Fibroblast of skin of scalp (primary cell): ENCODE measurements at places on chromosomes 2 and 18.

GRCh38 chr18:27787547-27787946 lies 389.4 kb downstream of the CDH2 start:
- DNase-seq = no peak

DNA sequence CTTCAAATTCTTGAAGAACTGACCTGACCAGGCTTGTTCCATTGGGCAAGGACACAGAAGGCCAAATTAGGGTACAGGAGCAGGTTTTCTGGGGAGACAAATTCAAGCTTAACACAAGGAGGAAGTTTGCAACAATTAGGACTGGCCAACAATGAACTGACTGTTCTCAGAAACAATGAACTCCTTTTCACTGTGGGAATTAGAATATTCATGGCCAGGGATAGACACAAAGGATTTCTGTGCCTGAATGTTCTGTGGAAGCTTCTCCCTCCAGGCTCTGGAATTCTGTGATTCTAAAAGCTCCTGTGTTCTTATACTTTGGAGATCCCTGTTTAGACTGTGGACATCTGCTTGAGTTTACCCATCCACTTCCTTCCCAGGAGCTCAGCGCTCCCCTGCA lies 15.2 kb downstream of the SMYD1 start:
- DNase-seq = no peak

DNA sequence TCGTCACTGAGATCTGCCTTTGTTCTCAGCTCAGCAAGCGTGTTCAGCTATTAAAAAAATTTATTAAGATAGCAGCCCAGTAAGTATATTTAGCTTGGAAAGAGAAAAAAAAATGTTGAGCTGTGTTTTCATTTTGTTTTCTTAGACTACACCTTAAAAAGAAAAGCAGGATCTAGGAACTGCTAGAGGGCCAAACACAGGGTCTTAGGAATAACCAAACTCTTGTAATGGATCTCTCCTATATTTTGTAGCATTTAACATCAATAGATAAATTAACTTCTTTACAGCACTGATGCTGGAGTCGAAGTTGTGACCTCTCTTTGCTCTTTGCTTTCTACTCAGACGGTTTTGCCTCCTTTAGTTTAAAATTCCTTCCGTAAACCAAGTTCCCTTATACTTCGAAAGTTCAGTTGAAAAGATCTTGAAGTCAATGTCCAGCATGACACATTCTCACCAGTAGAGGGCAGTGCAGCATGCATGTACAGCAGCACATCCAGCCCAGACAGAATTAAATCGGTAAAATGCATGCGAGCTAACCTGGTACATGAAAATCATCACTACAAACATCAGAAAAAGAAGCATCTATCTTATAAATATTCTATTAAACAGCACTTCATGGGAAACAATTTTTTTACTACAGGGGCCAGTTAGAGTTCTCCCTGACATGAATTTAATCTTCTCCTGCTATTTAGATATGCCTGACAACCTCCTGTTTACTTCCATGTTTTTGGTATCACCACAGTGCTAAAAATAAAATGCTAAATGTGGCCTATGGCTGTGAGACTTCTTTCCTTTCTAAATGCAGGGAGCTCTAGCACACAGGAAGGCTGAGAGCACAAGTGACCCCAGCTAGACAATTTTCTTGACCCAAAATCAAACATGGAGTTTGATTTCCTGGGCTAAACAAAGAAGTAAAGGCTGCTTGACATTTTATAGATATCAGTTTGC lies 48.2 kb upstream of the MAP3K20 start:
- DNase-seq = peak; percentile 88

- no peak for DNase-seq
Measured at GRCh38 chr18:24396082-24396633, 1.5 kb downstream of the OSBPL1A start.

- peak; percentile 25 for DNase-seq
Measured at GRCh38 chr18:293536-293935, 25.7 kb upstream of the THOC1 start.

DNA sequence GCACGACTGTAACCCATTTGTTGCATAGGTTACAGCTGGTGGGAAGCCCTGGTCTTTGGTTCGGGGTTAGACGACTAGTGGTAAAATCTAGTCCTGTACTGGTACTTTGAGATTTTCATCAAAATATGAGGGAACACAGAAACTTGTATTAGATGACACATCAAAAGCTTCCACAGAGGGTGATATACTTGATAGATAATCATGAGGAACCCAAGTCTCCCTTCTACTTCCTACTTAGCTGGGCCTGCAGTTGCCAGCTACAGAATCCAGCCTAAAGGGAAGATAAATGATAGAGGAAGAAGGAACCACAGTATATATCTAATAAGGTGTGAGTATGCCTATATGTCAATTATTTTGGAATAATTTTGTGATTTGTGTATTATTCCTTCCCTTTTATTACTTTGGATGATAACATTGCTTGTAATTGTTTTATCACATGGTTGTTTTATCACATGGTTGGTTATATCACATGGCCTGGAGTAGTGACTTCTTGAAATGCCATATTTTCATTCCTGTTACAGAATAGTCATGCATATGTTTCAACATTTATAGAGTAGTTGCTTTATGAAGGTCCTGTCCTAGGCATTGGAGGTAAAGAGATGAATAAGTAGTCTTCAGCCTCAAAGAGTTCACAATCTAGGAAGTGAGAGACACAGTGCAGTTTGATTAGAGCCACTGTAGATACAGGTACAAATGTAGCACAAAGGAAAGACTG lies 2.9 kb downstream of the AGPS start:
- no peak for DNase-seq

DNA sequence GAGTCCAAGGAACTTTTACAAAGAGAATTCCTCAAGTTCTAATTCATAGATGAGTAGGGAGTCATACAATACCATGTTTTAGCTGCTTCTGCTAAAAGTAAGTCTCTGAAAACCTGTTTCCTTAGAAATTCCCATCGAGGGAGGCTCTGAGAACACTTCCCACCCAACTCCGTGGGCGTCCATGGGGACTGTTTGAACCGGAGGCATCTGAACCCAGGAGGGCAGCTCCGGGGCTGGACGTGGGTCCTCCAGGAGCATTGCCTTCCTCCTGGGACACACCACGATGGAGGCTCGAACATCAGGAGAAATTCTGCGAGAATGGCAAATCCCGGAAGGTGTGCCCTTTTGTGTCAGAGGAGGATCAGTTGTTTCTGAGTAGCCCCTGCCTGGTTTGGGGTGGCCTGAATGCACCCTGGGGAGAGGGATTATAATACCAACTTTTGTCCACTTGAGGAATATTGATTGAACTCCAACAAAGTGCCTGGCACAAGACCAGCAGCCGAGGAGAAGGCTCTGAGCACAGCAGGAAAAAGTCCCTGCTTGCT lies 327.5 kb upstream of the SALL3 start:
- DNase-seq = no peak

DNA sequence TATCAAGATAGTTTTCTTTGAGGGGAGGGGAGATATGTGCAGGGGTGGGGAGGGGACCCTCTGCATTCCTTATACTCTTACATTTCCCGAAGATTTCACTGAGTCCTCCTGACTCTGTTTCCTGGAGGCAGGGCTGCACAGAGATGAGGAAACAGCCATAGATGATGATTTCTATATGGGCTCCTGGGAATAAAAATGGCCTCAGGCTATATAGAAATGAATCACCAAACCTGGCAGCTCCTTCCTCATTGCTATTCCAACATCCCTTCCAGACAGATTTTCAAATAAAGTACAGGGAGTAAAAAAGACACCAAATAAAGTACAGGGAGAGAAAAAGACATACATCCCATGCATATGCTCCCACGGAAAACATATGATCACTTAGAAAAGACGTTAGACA lies 474.8 kb upstream of the RAB6C start:
- no peak for DNase-seq

- no peak for DNase-seq
Measured at GRCh38 chr2:148173168-148173567, 152.3 kb downstream of the MBD5 start.

GRCh38 chr2:203732092-203732952 lies 25.9 kb downstream of the CD28 start:
- no peak for DNase-seq

DNA sequence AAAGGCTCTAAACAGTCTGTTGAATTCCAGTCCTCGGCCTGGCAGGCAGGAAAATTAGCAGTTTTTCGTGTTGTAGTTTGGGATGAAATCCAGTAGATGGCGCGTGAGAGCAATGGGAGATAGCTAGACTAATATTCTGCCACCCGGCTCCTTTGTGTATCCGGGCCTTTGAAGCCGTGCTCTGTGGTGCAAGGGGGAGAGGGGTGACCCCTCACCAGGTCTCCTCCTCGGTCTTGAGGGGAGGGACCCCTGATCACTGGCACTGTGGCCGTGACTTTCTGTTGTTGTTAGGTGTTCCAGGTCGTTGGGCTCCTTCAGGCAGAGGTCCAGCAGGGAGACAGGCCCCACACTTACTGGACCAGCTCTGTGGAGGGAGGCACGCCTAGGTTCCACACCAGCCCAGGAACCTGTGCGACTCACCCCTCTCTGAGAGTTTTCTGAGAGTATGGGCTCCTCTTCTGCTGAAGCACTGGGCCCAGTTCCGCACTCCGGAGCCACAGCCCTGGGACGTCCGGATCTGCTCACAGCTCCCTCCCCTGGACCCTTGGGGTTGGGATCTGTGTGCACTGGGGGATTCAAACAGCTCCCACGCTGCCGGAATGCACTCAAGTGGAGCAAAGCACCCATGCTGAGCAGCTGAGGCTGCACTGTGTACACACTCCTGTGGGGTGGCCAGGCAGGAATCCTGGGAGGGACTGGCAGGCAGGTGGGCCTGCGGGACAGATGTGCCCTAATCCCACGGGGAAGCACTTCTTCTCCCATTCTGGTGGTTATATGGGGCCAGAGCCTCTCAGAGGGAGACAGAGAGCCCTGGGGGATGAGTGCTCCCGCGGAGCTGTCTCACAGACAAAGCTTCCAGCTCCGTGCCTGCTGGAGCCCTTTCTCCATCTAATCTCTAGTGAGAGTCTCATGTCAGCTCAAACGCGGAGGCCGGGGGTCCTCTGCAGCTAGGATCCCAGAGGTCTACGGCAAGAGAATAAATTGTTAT lies 8.8 kb downstream of the GKN2 start:
- DNase-seq = peak; percentile 70

DNA sequence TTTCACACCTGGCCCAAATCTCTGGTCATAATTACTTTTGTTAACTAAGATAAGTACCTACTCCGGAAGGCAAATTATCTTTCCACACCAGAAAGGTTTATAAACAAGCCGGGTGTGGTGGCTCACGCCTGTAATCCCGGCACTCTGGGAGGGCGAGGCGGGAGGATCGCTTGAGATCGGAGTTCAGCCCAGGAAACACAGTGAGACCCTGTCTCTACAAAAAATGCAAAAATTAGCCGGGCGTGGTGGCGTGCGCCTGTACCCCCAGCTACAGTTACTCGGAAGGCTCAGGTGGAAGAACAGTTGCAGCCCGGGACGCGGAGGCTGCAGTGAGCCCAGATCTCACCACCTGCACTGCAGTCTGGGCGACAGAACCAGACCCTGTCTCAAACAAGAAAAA lies 2.1 kb downstream of the PUM2 start:
- no peak for DNase-seq

DNA sequence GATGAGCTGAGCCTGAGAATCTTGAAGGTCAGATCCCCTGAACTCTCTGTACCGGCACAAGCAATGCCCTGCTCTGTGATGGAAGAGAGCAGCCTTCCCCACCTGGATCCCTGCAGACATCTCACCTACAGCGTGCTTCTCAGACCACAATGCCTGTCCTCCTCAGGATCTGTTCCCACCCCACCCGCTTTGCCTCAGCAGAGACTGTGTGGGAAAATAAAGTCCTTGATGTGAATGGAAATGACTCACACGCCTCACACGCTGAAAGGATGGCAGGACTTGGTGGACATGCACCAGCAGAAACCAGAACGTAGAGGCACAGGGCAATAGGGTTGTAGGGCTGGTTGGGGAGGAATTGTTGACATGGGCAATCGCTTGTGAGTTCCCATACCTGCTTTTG lies 117.9 kb upstream of the POU3F3 start:
- DNase-seq = no peak

GRCh38 chr2:38274286-38275276 lies 102.5 kb downstream of the ATL2 start:
- DNase-seq = peak; percentile 81

- DNase-seq = no peak
Measured at GRCh38 chr18:31828613-31829012, 67.9 kb upstream of the SLC25A52 start.

- DNase-seq = no peak
Measured at GRCh38 chr18:63288311-63288710, 31.3 kb downstream of the BCL2 start.

- DNase-seq = no peak
Measured at GRCh38 chr2:69151931-69152330, 139.0 kb downstream of the ANTXR1 start.

- no peak for DNase-seq
Measured at GRCh38 chr2:86036669-86037138, 69.0 kb downstream of the POLR1A start.

- no peak for DNase-seq
Measured at GRCh38 chr2:132910432-132910831, 240.4 kb upstream of the LYPD1 start.

GRCh38 chr2:101842471-101842870 lies 145.0 kb downstream of the MAP4K4 start:
- no peak for DNase-seq

DNA sequence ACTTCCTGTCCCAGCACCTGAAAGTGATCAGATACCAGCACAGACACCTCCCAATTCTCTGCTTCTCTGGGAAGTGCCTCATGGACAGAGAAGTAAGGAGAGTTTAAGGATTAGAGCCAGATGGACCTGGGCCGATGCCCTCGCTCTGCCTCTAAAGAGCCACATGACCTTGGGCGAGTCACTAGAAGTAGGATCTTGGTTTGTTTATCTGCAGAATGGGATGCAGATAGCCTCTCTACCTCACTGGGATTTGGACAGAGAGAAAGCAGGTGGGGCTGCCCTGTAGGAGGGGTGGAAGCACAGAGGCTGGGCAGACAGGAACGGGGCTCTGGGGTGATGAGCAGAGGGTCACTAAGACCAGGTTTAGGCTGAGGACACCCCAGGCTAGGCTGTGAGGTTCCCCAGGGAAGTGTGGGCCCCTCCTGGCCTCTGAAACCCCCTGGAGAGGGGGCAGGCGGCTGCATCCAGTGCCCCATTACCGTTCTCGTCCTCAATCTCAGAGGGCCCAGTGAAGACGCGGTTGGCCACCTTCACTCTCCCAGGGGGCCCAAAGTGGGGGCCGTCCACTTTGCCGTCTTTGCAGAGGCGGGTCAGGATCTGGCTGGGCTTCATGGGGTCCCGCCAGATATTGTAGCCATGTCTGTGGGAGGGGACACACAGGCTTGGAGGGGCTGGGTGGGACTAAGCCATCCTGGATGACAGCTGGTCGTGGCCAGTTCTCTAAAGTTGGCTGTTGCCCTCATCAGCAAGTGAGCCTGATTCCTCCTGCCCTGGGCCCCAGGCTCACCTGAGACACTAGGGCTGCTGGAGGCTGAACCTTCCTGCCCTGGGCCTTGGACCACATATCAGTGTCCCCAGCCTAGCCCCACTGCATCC lies 13.3 kb downstream of the OTOF start:
- no peak for DNase-seq

DNA sequence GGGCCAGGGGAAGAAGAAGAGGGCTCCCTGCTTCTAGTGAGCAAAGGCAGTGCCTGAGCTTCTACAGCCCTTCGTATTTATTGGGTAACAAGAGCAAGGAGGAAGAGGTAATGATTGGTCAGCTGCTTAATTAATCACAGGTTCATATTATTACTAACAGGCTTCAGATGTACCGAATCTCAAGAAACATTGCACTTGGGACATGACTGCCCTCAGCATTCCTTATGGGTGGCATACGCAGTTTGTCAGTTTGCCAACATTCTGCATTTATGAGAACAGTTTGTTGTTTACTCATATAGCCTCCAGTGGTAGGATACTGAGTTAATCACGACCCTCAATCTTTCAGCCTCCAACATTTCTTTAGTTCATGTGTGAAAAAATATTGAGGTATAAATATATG lies 84.5 kb downstream of the HIBCH start:
- peak; percentile 22 for DNase-seq
